ENCODE measurements at places on chromosomes 11 and 22. TPM values are rescaled to one million over a fixed set of nuclear protein-coding genes. Genes with fewer than 3 reads are reported as not detected.
A peak's percentile ranks its signal among the peaks of the same experiment; 100 is the strongest.

DNA sequence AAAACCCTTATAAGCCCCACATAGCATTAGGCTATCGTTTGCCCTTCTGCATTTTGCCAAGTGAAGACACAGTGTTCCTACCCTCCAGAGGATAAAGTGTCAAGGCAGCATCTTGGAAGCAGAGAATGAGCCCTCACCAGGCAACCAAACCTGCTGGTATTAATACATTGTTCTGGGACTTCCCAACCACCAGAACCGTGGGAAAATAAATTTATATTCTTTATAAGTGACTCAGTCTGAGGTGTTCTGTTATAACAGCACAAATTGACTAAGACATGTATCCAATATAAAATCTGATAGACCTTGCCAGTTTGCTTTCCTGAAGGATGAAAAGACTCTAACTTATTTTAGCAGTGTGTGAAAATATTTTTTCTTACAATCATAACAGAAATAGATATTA, 792.5 kb upstream of the LRRC4C start:
- DNase-seq: no peak

GRCh38 chr11:35355102-35355749, 64.1 kb downstream of the SLC1A2 start:
- no peak for DNase-seq

DNA sequence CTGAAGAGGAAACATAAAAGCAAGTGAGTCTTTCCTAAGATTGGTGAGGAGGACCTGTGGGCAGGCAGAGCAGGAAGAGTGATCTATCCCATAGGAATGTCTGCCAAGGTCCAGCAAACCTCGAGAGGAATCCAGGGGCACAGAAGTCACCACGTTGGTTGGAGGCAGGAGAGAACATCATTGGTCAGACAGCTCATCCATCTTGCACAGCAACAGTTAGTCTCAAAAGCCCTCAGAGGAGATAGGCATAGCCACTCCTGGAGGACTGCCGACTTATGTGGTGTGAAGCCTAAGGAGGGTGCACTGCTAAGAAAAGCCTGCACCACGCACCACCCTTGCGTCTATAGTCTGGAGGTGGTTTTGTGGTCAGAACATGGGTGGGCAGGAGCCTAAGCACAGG, 109.1 kb downstream of the RASSF10 start:
- no peak for DNase-seq

GRCh38 chr11:59602432-59602831, 13.1 kb downstream of the OSBP start:
- no peak for DNase-seq

DNA sequence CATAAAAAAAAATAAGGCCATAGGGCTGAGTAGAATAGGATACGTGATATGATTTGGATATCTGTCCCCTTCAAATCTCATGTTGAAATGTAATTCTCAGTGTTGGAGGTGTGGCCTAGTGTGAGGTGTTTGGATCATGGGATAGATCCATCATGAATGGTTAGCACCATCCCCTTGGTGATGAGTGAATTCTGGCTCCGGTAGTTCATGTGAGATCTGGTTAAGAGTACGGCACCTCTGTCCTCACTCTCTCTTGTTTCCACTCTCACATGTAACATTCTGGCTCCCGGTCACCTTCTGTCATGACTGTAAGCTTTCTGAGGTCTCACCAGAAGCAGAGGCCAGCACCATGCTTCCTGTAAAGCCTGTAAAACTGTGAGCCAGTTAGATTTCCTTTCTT, 45.5 kb downstream of the RAB30 start:
- no peak for DNase-seq

- no peak for DNase-seq
Measured at GRCh38 chr22:43734370-43735150, 77.5 kb downstream of the EFCAB6 start.

GRCh38 chr11:8095371-8095770, 14.4 kb downstream of the TUB start:
- DNase-seq: no peak

DNA sequence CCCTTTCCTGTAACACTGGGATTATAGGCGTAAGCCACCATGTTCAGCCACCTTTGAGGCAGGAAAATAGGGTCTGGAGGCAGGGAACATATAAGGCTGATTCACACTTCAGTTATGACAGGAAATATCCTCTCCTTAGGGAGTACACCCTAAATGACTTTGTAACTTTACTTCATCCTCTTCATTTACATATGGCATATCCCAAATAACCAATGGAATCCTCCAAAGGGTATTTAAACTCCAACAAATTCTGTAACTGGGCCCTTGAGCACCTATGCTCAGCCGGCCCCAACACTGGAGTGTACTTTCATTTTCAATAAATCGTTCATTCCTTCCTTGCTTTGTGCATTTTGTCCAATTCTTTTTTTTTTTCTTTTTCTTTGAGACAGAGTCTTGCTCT, 1.6 kb upstream of the KAT5 start:
- no peak for DNase-seq

- peak; percentile 35 for DNase-seq
Measured at GRCh38 chr22:49567899-49568750, 259.5 kb downstream of the BRD1 start.

DNA sequence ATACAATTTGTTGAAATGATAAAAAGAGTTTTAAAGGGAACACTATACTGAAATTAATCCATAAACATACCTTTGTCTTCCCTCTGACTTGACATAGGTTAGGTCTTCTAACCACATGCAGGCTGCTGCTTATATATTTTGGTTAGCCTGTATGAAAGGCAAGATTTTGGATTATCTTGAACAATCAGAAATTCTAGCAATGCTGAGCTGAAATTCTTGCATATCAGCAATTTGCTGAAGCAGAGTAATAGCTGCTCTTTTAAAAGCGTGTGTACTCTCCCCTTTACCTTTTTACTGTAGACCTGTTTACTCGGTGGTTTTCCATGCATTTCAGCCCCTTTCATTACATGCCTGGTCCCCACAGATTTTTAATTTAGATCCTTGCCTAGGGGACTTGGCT, 34.0 kb downstream of the CWC15 start:
- no peak for DNase-seq

DNA sequence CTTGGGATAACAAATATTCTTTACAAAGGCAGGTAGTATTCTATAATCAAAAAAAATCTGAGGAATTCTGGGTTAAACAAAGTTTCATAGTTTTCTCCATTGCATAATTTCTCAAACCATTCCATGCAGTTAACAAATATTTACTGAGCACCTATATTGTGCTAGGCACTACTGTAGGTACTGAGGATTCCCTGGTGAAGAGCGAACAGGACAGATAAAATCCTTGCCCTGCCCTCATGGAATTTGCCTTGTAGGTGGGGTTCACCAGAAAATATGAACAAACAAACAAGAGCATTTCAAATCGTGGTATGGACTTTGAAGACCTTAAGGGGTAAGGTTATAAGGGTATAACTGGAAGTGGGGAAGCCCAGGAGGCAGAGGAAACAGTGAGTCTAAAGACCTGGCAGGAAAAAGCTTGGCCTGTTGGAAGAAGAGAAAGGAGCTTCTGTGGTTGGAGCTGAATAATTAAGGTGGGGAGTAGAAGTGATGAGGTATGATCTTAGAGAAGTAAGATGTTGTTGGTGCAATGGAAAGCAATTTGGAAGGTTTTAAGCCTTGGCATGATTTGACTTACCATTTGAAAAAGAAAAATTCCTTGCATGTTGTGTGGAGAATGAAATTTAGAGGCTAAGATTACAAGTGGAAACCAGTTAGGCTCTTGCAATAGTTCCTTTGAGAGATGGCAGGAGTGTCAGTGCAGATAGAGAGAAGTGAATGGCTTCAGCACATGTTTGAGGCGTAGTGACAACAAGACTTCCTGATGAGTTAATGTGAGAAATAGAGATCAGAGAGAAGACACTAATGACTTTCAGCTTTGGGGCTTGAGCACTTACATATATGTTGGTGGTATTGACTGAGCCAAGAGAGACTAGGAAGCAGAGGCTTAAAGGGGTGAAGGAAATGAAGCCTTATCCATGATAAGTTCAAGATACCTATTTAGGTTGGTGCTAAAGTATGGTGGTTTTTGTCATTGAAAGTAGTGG, 55.7 kb upstream of the PICALM start:
- no peak for DNase-seq

- DNase-seq: no peak
Measured at GRCh38 chr11:11095831-11096723, 238.2 kb upstream of the ZBED5 start.

DNA sequence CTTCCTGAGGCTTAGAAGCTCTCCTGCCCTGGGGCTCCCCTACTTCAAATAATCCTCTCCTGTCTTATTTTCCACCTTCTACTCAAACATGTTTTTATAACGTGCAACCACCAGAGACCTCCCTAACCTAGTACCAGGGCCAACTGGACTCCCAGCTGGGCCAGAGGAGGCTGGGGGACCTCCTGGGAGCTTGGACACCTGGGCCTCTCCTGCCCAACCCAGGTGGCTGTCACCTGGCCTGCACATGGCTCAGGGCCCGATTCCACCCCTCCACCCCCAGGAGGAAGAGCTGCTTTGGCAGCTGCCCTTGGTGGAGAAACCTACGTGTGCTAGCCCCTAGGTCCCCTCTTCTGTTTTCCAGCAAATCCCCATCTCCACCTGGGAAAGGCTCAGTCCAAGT, 105.2 kb downstream of the ABTB2 start:
- DNase-seq: no peak

DNA sequence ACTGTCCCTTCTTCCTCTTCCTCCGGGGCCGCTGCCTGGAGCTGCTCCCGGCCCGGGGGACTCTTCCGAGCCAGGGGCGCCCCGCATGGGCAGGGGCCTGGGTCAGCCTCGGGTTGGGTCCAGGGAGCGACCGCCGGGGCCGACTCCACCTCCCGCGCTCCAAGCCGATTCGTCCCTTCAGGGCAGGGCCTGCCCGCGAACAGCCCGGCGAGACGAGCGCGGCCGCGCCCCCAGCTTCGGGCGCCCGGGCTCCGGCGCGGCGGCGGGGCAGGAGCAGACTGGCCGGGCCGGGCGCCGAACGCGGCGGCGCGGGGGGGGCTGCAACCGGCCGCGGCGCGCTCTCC, at the start of gene LARGE1:
TSS of gene LARGE1 (minus strand) at position 280 of the 344 bp plus-strand sequence.
- no peak for DNase-seq

DNA sequence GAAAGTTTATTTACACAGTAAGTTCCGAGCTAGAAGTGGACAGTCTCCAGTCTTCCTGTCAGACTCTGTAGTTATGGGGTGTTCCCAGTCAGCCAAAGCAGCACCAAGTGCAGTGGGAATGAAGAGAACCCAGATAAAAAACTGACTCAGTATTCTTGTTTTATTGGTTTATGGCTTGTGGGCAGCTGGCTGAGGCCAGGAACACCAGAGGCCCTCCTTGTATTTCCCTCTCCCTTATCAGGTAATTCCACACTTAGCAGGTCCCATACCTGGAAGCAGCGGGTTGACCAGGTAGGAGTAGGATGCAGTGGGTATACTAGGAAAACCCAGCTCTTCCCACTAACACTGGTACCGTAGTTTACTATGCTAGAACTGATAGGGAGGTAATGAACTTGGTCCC, 3.5 kb upstream of the BACE1-AS start:
- DNase-seq: no peak

DNA sequence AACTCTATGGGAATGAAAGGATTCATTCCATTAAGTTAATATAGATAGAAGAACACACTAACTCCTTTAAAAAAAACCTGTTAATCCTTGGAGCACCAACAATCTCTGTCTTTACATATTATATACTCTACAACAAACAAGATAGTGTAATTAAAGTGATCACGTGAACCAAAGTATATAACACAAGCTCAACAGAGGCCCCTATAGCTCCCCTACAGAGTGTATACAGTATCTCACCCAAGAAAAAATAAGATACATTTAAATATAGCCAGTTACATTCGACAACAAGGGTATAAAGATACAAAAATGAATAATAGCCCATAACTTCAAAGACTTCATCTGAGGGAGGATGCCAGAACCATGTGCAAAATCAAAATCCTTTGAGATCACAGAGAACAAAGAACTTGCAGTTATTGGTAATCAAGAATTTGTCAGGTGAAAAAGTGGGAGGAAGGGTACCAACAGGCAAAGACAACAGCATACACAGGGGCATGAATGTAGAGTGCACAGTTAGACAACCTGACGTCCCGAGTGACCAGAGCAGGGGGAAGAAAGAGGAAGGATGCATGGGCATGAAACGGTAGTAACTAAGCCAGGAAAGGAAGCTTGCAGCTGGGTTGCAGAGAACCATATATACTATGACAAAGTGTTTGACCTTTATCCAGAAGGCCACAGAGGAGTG, 4.7 kb downstream of the FCHSD2 start:
- DNase-seq: no peak

- peak; percentile 86 for DNase-seq
Measured at GRCh38 chr11:75474878-75475766, 42.1 kb upstream of the KLHL35 start.

DNA sequence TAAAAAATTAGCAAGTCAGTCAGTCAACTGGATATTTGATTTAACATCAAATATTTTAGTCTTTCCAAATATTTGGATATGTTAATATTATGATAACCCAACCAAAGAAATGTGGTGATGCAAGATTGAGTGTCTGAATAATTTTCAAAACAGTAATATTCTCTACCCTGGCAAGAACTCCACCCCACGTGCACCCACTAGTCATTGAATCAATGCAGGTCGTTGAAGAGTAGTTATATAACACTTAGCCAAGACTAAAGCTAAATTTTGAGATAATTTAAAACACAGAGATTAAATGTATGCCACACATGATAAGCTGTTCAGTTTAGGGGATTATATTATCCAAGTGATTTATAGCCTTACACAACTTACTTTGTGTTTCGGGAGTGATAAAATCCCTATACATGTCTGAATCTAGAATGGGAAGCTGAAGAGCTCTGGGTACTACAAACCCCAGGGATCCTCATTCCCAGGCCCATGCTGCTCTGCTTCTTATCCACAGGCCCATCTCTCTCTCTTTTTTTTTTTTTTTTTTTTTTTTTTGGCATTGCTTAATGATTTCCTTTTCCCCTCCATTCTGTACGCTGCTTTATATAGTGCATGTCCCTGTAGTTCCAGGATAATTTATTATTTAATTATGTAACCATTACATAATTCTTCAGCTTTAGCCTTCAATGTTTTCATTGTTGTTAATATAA, 392.9 kb downstream of the NTM start:
- no peak for DNase-seq

DNA sequence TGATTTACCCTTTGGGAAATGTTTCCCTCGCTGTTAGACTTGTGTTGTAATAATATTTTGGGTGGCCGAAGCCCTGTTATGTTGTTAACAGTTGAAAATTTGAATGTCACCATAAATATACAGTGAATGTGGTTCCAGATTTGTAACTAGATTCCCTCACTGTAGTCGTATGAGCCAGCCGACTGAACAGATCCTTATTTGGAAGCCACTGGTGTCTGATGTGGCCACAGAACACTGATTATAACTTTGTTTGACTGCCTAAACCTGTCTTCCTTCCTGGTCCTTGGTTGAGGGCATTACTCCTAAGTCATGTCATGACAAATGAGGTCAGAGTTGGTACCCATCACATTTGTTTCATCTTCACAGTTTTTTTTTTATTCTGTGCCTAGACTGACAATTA, 45.4 kb downstream of the YAP1 start:
- no peak for DNase-seq

CDON gene
- total RNA-seq: 29.4 TPM

CCDC116 gene
- total RNA-seq: 0.89 TPM

NLRP10 gene
- total RNA-seq: not detected

LRRN4CL gene
- 28.4 TPM for total RNA-seq

ROBO4 gene
- 34.4 TPM for total RNA-seq

ARHGAP8 gene
- 17.3 TPM for total RNA-seq

AIFM3 gene
- total RNA-seq: 2.1 TPM

IFTAP gene
- total RNA-seq: 21.0 TPM

TTLL12 gene
- total RNA-seq: 24.3 TPM

MMP8 gene
- total RNA-seq: 2.3 TPM

Data from sciatic nerve (tissue), 2 donors.